ENCODE measurements at places on chromosomes 3 and 15. TPM values are rescaled to one million over a fixed set of nuclear protein-coding genes. Genes with fewer than 3 reads are reported as not detected.

LDHAL6B gene
- not detected for total RNA-seq

GUCA1C gene
- total RNA-seq = not detected

DLL4 gene
- 3.3 TPM for total RNA-seq

ZNF660 gene
- 0.94 TPM for total RNA-seq

MOBP gene
- not detected for total RNA-seq

ATP2B2 gene
- not detected for total RNA-seq

IL16 gene
- total RNA-seq = 6.4 TPM

CD200R1 gene
- not detected for total RNA-seq

CCR9 gene
- total RNA-seq = not detected

RCN2 gene
- 59.2 TPM for total RNA-seq

CDHR4 gene
- total RNA-seq = not detected

SLC12A1 gene
- not detected for total RNA-seq

ROPN1 gene
- total RNA-seq = not detected

RASL12 gene
- total RNA-seq = 6.7 TPM

RPLP1 gene
- 506 TPM for total RNA-seq

CELF6 gene
- total RNA-seq = 1.3 TPM

TLR9 gene
- not detected for total RNA-seq

NAALADL2 gene
- total RNA-seq = 6.6 TPM

HYAL1 gene
- total RNA-seq = 2.7 TPM

LARP6 gene
- total RNA-seq = 65.8 TPM

TUBGCP4 gene
- total RNA-seq = 11.8 TPM

SENP8 gene
- total RNA-seq = 2.2 TPM

SLC25A20 gene
- 16.7 TPM for total RNA-seq

KIF15 gene
- 0.59 TPM for total RNA-seq

UROC1 gene
- total RNA-seq = not detected

DNAJA4 gene
- total RNA-seq = 2.9 TPM

ZKSCAN7 gene
- total RNA-seq = 4.4 TPM

PARL gene
- 26.4 TPM for total RNA-seq

FOXL2NB gene
- total RNA-seq = not detected

SLC22A14 gene
- not detected for total RNA-seq

CA12 gene
- 107 TPM for total RNA-seq

AGTR1 gene
- 20.5 TPM for total RNA-seq

RAB7A gene
- 116 TPM for total RNA-seq

PTX3 gene
- 457 TPM for total RNA-seq

TMEM40 gene
- not detected for total RNA-seq

PLA2G4D gene
- not detected for total RNA-seq

THSD4 gene
- 3.2 TPM for total RNA-seq

CCDC191 gene
- total RNA-seq = 1.4 TPM

KCNMB2 gene
- not detected for total RNA-seq

ZMAT3 gene
- total RNA-seq = 63.0 TPM

SPINK8 gene
- total RNA-seq = not detected

OXNAD1 gene
- total RNA-seq = 9.4 TPM

SLC24A5 gene
- not detected for total RNA-seq

SLC6A1 gene
- not detected for total RNA-seq

SPRED1 gene
- 29.6 TPM for total RNA-seq

PLCH1 gene
- not detected for total RNA-seq

ERICH6 gene
- total RNA-seq = not detected

RNU5B-1 gene
- total RNA-seq = not detected

STAC gene
- 0.05 TPM for total RNA-seq

ZPLD1 gene
- not detected for total RNA-seq

CCDC39 gene
- not detected for total RNA-seq

GOLGA6C gene
- total RNA-seq = not detected

TRAT1 gene
- total RNA-seq = not detected

CLDN1 gene
- total RNA-seq = not detected

MYD88 gene
- total RNA-seq = 33.1 TPM

HLTF gene
- total RNA-seq = 31.4 TPM
